ENCODE measurements at places on chromosomes 5 and 9.

GRCh38 chr5:75509956-75510355 is 1.5 kb downstream of the CERT1 start:
- peaks cover 9% of the 10 kb centered on the region for H3K4me1 ChIP-seq
- no peaks in the 10 kb centered on the region for H3K36me3 ChIP-seq
- peak overlapping the region; percentile 96 for H3K27ac ChIP-seq
- H3K4me3 ChIP-seq: peak overlapping the region; percentile 95

DNA sequence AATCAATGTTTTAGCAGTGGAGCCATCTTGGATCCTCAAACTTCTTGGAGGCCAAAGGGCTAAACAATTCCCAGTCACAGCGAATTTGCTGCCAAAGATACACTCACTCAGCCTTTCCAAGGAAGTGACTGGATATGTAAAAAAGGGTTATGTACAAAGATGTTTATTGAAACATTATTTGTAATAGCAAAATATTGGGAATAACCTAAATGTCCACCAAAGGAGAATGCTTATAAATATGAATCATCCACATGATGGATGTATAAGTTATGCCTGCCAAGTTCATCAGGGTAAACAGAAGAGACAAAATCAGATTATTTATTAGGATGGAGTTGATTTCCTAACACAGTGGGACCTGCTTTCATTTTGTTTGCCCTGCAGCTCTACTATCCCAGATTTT is 145.2 kb upstream of the ABCA1 start:
- no peak for DNase-seq
- no peak overlapping the region for H3K4me3 ChIP-seq

- H3K4me3 ChIP-seq: no peak overlapping the region
- DNase-seq: no peak
- H3K36me3 ChIP-seq: no peaks in the 10 kb centered on the region
- H3K4me1 ChIP-seq: no peaks in the 10 kb centered on the region
These were observed 37.6 kb downstream of the KIF24 start for GRCh38 chr9:34291423-34291822.

GRCh38 chr9:91220491-91221135 is 141.1 kb downstream of the AUH start:
- no peak overlapping the region for H3K4me3 ChIP-seq
- DNase-seq: peak; percentile 27
- H3K4me1 ChIP-seq: no peaks in the 10 kb centered on the region
- no peak overlapping the region for H3K27ac ChIP-seq
- H3K36me3 ChIP-seq: no peaks in the 10 kb centered on the region

DNA sequence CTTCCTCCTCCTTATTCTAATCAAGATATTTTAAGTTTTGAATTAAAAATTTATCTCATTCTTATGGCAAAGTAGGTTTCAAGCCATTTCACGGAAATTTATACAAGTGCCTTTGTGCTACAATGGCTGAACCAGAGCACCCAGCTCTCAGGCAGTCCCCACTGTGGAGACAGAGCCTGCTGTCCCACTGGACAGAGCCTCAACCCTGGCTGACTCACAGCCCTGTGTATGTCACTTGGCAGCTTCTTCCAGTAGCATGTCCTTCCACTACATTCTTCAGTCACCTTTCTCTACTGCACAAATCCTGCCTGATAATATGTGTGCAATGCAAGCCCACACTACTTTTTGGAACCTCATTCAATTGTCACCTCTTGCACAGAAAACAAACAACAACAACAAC is 253.1 kb downstream of the PDE4D start:
- H3K4me1 ChIP-seq: no peaks in the 10 kb centered on the region
- no peak overlapping the region for H3K4me3 ChIP-seq
- no peak overlapping the region for H3K27ac ChIP-seq
- H3K27me3 ChIP-seq: no peaks in the 10 kb centered on the region

DNA sequence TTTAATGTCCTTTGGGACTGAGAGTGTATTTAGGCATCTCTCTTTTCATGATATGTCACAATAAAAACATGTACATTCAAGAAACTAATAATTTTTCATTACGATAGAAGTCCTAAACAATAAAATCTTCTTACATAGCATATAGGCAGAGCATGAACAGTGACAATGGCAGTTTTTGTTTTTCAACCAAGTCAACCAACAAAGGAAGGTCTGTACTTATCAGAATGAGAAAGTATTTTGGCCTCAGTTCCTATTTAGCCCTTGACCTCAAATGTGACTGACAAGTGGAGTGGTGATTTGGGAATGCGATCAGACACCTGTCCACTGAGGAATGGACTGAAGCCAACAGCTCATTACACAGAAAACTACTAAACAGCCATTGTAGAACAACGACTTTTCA is 219.5 kb downstream of the TMEM161B start:
- DNase-seq: no peak
- H3K27me3 ChIP-seq: no peaks in the 10 kb centered on the region
- no peak overlapping the region for H3K4me3 ChIP-seq
- no peak overlapping the region for H3K27ac ChIP-seq
- H3K36me3 ChIP-seq: no peaks in the 10 kb centered on the region
- no peaks in the 10 kb centered on the region for H3K4me1 ChIP-seq

DNA sequence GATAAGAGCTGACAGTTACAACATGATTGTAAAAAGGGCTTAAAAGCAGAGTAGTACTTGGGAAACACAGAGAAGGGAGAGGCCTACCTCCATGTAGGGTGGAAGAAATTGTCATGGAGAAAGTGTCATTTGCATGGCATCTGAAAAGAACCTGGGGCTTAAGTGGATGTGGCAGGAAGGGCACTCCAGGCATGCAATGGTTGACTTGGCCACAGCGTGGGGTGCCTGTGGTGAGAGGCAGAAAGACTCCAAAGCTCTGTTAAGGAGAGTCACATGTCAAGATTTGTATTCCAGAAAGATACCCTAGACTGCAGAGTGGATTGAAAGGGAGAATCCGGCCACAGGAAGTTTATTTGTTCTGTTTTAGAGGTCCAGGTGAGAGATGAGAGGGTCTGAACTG is 2.4 kb downstream of the POLR3G start:
- H3K4me3 ChIP-seq: no peak overlapping the region
- no peaks in the 10 kb centered on the region for H3K27me3 ChIP-seq
- H3K4me1 ChIP-seq: peaks cover 8% of the 10 kb centered on the region
- H3K36me3 ChIP-seq: no peaks in the 10 kb centered on the region
